ENCODE measurements at places on chromosomes 4 and X. TPM values are rescaled to one million over a fixed set of nuclear protein-coding genes. Genes with fewer than 3 reads are reported as not detected.

SLBP gene
- 157 TPM for total RNA-seq

AWAT2 gene
- total RNA-seq, result not detected

DNA sequence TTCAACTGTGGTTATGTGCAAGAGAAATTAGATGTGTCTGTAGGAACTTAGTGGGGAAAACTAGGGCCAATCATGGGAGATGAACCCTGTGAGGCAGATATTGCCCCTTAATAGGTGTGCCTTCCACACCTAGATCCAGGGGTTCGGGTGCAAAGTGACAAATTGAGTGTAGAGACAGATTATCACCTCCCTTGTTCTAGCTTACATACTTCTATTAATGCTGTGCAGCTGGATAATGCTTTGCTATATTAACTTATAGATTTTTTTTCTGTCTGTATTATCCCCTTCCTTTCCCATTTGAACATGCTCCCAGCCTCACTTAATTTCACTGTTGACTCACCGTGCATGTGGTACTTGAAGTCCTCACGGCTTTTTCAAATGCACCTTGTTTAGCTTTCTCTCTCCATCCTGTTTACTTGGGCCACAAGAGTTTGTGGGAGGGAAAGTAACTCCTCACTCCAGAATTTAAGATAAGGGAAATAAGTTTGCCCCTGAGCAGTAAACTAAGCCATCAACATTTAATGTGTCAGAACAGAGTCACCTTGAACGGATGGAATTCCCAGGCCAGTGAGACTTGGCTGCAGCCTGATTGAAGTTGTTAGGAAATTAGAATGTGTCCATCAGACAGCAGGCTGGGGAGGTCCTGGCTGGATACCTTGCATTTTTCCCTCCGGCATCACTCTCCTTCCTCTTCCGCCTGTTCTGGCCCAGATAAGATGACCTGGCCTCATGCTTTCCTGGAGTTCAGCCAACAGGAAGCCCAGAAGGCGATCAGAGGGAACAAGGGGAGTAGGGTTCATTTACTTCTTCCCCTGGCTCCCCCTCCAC is 478.4 kb downstream of the BCOR start:
- no peak for DNase-seq

GRCh38 chrX:68697465-68698125 is 50.1 kb downstream of the STARD8 start:
- DNase-seq, result no peak

ZNF157 gene
- total RNA-seq, result 0.07 TPM

DNA sequence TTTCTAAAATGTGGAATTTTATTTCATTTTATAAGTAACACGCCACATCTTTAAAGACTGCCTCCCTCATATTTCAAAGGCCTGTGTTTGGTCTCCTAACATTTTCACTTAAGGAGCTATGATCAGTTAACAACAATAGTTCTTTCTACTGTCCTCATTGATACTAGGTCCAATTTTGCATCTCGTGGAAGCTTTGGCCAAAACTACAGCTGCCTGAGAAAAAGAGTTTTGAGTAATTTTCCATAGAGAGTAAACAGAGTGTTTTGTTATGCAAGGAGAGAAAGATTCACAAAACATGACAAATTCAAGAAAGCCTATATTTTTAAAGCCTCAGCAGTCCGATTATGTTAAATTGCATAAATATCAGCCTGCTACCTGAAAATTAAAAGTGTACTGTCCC is 11.4 kb upstream of the PCDH18 start:
- DNase-seq, result no peak

GRCh38 chrX:57137501-57137900 is 304 bp upstream of the SPIN2A start:
- no peak for DNase-seq

GRCh38 chr4:23856630-23857029 is 33.2 kb downstream of the PPARGC1A start:
- DNase-seq, result no peak

CT45A3 gene
- total RNA-seq, result not detected

DNAAF6 gene
- total RNA-seq, result not detected

ARAP2 gene
- total RNA-seq, result 10.1 TPM

DNA sequence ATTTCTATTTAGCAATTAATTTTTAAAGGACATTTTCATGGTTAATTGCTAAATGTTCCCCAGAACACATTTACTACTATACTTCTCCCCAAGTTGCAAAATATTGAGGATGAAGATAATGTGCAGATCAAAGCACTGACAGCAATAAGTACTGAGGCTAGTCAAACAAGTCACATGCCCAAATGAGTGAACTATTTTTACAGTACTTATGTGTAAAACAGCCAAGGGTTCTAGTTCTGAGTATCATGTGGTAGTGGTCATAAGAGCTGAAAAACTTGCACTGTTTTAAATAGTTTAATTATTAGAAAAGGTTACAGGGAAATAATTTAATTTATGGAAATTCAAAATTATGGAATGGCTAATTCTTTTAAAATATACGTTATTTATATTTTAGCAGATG is 3.8 kb downstream of the GALNTL6 start:
- no peak for DNase-seq

- peak; percentile 19 for DNase-seq
Measured at GRCh38 chr4:85720735-85721134, 245.8 kb downstream of the ARHGAP24 start.

PPP4R3C gene
- not detected for total RNA-seq

- DNase-seq, result no peak
Measured at GRCh38 chr4:115249808-115250207, 136.4 kb upstream of the NDST4 start.

- no peak for DNase-seq
Measured at GRCh38 chr4:67751260-67751659, 2.9 kb downstream of the GNRHR start.

CLGN gene
- 7.7 TPM for total RNA-seq

SLC16A2 gene
- 5.3 TPM for total RNA-seq

- DNase-seq, result no peak
Measured at GRCh38 chr4:47498899-47499298, 13.8 kb downstream of the ATP10D start.

EFHC2 gene
- total RNA-seq, result 0.81 TPM

GRCh38 chr4:123250843-123251242 is 145.8 kb upstream of the SPRY1 start:
- DNase-seq, result no peak

DNA sequence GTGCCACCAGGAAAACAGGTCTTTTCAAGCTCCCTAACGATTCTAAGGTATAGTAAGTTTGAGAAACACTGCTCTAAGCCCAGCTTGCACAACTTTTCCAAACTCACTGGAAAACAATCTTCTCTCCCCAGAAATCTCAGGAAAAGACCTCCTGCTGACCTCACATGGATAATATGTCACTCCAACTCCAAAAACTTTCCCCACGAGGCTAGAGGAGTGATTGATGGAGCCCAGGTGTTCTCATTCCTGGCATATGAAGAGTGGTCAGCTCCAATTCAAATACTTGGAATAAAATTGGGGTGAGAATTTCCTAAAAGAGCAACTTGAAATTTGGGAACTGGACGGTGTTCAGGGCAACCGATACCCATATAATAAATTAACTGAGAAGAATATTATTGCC is 299.9 kb downstream of the PPP4R3C start:
- DNase-seq, result no peak

GRCh38 chr4:88728146-88728545 is 30.5 kb upstream of the NAP1L5 start:
- no peak for DNase-seq

DNA sequence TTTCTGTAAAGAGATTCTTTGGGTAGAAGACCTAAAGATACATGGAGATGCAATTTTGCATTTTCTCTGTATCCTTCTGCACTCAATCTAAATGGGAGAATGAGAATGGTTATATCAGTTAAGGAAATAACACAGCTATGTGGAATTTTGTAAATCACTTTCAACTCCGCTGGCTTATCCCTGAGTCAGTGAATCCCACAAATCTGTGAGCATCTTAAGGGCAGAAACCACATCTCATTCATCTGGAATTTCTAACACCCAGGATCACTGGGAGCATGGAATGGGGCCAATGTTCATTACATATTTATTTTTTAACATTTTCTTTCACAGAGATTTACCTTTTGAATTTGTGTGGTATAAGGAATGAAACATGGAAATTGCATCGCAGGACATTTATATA is 167.8 kb downstream of the CFAP47 start:
- no peak for DNase-seq

SH3D19 gene
- total RNA-seq, result 21.4 TPM

ARSD gene
- 6.7 TPM for total RNA-seq

DNA sequence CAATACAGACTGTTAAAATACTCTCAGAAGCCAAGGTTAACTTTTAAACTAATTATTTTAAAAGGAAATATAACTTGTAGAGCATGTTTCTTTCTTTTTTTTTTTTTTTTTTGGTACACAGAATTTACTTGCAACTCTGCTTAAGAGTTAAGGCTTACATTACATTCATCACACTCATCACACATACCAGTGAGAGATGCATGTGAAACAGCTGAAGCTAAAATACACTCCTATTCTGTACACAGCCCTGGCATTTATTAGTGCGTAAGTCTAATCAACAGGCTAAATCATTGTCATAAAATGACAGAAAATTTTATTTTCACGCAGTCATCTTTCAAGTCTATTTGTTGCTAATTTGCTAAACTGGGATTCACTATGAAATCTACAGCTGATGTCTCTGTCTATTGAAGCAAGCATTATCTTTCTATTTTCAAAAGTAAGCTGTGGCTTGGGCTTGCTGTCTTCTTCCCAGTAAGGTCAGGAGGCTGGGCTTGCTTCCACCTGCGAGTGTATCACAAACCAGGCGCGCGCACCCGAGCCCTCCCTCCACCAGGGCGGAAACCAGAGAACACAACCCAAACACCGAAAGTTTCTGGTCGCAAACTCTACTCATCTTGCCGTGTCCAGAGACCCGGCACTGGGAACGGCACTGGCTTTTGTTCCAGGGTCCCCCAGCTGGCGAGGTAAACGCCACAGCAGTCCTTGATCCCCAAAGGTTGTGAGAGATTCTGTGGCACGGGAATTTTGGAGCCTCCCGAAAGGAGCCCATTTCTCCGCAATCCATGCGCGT is 3.9 kb downstream of the MAML3 start:
- DNase-seq, result no peak

DNA sequence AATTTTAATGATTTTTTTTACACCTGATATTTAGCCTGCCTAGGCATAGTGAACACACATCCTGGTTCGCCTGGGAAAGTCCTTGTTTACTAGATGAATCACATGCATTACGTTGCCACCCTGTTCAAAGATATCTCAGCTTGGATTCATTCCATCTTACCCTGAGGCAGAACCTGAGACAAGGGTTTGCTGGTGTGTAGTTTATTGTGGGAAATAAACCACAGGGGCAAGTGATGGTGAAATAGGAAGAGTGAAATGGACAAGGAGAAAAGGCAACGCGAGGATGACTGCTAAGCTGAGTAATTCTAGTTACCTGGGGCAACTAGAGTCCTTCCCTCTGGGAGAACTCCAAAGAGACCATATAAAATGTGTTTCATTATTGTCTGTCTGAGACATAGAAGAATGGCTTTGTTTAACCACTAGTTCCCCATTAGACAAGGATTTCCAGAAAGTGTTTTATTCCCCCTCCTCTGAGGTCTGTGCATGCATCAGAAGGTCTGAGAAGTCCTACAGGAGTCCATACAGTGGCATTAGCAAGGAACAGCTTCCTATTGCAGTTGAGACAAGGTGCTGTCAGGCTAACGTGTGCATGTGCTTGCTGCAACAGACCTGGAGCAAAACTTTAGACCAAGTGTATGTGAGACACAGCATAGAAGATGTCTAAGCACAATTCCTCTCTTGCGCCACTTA is 797.3 kb upstream of the FRG1 start:
- DNase-seq, result peak; percentile 76

GRCh38 chr4:153153339-153153871 is 50.8 kb upstream of the TRIM2 start:
- DNase-seq, result no peak

DNA sequence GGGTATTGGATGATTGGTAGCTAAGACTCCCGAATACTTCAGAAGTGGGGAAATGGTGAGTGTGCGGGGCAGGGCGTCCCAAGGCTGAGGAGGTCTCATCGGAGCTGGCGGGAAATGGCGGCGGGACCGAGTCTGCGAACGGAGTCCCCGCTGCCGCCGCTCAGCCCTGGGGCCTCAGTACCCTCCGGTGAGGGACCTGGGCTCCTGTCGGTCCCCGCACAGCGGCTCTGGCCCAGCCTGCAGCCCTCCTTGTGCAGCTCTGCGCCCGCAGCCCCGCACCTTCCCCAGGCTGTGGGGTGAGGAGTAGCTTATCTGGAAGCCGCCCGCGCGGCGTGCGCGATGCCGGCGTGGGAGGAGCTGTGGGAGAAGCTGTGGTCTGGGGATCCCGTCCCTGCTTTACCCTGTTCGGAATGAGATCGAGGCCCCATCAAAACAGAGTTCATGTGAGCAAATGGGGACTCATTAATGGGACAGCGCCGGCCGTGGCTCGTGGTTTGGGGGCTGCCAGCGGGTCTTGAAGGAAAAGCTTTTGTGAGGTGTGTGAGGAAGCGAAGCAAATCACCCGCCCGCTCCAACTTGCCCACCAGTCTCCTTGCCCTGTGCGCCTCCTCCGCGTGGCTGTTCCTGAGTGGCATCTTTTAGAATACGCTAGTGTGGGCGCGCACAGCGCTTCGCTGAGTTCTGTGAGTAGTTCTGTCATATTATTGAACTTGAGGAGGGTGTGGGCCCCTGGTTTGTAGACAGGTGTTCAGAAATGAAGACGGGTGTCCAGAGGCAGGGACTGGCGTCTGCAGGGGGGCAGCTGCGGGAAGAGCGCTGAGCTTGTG is 531 bp downstream of the ZNF141 start:
- no peak for DNase-seq

- no peak for DNase-seq
Measured at GRCh38 chr4:147786031-147786430, 54.1 kb downstream of the ARHGAP10 start.

CYBB gene
- total RNA-seq, result not detected

ALB gene
- not detected for total RNA-seq

F8A2 gene
- not detected for total RNA-seq

GRCh38 chr4:186445040-186445439 is 110.3 kb downstream of the MTNR1A start:
- no peak for DNase-seq

DNA sequence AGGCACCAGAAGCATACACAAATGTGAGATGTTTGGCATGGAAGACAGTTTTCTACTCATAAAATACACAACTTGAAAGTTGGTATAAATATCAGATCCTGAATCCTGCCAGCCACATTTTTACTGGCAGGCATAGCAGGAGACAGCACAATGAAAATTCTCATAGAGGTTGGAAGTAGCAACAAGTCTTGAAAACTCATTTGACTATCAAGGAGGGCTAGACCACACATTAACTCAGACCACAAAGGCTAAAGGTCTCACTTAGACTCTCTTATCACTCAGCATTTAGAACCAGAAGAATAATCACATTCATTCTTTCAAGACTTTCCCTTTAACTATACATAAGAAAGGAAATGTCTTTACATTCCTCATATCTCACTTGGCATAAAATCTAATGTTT is 56.5 kb downstream of the SORBS2 start:
- DNase-seq, result no peak

- DNase-seq, result no peak
Measured at GRCh38 chr4:112855058-112855457, 194.4 kb upstream of the ANK2 start.

DNA sequence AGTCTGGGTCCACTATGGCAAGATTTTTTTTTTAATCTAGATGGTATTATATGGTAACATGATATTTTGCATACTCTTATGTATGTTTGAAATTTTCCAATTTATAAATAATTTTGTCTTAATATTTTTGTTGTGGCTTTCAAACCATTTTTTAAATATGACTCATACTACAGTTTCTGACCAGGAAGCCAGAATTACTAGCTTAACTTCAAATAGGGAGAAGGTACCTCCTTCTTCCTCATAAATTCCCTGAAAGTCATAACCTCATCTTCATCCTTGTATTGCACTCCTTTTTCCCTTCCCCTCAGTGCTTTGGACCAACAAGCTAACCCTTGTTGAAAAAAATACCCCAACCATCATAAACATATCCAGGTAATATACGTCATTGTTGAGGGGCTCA is 21.6 kb downstream of the ARAP2 start:
- no peak for DNase-seq

JAKMIP1 gene
- total RNA-seq, result not detected

SGCB gene
- 8.0 TPM for total RNA-seq
